Thymus (tissue), 14 donors: ENCODE measurements at places on chromosomes 7 and 10.

DNA sequence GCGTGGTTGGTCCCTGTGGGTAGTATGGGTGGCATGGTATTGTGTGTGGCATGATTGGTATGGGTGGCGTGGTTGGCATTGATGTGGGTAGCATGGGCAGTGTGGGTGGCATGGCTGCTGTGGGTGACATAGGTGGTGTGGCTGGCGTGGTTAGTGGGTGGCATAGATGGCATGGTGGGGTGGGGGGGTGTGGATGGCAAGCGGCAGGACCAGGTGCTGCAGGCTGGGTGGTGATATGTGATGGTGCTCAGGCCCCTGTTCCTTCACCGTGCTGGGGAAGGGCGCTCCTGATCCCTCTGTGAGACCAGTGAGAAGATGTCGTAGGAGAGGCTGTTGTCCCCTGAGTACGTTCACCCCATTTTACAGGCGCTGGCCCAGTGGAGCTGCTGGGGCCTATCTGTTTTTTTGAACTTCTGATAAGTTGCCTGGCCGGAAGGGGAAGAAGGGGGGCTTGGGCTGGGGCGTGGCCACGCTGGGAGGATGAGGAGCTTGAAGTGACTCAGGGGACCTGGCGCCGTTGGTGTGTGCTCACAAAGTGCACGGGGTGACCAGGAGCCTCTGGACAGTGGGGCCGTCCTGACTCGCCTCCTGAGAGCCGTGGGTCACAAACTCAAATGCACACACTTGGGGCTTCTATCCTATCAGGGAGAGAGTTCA lies 17.5 kb downstream of the INPP5A start:
- DNase-seq, result peak; percentile 67

- DNase-seq, result no peak
These were observed 270.8 kb downstream of the GATA3 start for GRCh38 chr10:8325024-8325980.

- DNase-seq, result no peak
These were observed 38.4 kb downstream of the UNCX start for GRCh38 chr7:1271046-1271445.

DNA sequence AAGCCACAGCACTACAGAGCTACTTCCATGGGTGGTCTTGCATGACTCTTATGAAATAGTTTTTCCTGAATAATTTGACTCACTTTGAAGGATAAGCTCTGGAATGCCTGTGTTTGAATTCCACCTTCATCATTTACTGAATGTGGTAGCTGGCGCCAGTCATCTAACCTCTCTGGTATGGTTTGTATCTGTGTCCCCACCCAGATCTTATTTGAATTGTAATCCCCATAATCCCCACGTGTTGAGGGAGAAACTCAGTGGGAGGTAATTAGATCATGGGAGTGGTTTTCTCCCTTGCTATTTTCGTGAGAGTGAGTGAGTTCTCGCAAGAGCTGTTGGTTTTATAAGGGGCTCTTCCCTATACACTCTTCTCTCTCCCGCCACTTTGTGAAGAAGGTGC lies 11.2 kb upstream of the SLC13A1 start:
- no peak for DNase-seq

- DNase-seq, result no peak
These were observed 6.9 kb downstream of the FAM241B start for GRCh38 chr10:69636626-69637605.

GRCh38 chr7:12909483-12909882 lies 222.1 kb downstream of the ARL4A start:
- no peak for DNase-seq

DNA sequence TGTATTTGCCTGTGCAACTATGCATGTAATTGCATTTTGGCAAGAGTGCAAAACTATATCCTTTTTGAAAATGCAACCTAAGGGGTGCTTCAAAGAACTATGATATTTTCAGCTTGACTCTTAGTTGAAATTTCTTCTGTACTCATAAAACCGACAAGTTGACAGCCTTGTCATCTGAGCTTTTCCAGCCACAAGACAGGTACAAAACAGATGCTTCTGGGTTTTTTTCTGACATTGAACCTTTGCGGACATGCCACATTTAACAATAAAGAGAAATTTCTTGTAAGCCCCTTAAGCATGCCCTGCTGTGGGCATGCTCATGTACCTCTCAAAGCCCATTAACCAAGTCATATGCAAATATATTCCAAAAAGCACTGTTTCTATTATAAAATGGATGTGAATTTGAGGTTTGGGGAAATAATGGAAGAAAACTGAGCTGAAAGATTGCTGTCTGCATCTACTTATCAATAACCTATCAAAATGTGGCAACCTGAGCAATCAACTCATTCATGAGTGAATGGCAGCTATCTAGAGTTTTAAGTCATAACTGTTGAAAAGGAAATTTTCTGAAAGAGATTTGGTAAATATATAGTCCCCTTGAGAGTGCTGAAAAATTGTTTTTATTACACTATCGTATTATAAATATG lies 1117.0 kb upstream of the LRRTM3 start:
- DNase-seq, result no peak

DNA sequence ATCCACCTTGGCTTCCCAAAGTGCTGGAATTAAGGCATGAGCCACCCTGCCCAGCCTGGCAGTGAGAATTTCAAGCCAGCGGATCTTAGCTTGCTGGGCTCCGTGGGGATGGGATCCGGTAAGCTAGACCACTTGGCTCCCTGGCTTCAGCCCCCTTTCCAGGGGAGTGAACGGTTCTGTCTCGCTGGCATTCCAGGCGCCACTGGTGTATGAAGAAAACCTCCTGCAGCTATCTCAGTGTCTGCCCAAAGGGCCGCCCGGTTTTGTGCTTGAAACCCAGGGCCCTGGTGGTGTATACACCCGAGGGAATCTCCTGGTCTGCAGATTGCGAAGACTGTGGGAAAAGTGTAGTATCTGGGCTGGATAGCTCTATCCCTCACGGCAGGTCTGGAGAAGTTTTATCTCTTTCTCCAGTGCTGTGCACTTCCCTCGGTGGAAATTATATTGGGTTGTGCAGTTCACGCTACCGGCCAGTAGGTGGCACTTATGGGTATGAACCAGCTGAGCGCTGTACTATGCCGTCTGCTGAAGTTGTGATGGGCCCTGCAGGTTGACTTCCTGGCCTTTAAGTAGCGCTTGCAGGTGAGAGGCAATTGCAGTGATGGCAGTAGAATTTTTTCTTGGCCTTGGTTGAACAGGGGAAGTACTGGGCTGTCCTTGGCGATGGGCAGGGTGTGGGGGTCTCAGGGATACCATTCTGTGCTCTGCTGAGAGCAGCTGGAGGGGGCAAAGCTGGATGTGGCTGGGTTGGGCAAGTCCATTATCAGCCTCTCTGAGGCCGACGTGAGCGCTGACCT lies 138.0 kb upstream of the MTPN start:
- peak; percentile 57 for DNase-seq

DNA sequence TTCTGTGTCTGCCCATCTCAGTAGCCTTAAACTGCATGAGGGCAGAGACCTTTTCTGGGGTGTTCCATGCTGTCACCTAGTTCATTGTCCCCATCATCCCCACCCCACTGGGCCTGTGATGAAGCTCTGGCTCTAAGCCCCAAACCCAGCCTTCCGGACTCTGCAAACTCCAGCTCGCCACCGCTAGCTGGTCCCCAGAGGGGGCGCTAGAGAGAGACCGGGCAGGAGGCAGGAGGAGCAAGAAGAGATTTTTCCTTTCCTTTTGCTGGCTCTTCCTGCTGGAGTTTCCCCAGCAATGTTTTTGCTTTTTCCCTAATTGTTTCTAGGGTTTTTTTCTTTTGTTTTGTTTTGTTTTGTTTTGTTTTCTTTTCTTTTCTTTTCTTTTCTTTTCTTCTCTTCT lies 234.4 kb downstream of the TEX36 start:
- peak; percentile 2 for DNase-seq

DNA sequence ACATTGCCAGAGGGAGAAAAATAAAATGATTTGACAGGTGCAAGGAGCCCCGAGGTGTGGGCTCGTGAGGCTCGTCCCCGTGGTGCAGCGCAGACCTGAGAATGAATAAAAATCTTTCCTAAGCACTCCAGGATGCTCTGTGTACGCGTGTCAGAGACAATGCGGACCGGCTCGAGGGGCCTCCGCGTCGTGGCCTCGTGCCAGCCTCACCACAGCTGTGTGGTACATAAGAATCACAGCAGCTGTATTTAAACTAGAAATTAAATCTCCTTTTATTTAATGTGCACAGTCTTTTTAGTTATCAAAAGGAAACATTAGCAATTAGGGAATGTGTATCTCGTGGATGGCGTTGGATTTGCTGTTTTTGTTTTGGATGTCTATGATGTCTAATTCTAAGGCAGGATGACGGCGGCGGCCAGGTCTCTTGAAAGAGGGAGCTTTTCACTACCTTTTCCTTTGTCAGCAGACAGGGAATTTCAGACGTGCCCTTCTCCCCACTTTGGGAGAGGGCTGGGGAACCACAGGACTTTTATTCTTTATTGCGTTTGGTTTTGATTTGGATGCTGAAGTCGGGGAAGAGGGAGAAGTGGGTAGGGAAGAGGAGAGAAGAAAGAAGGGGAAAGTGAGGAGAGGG lies 365.3 kb upstream of the SHH start:
- no peak for DNase-seq

GRCh38 chr7:137026176-137026500 lies 157.7 kb downstream of the CHRM2 start:
- DNase-seq, result no peak

DNA sequence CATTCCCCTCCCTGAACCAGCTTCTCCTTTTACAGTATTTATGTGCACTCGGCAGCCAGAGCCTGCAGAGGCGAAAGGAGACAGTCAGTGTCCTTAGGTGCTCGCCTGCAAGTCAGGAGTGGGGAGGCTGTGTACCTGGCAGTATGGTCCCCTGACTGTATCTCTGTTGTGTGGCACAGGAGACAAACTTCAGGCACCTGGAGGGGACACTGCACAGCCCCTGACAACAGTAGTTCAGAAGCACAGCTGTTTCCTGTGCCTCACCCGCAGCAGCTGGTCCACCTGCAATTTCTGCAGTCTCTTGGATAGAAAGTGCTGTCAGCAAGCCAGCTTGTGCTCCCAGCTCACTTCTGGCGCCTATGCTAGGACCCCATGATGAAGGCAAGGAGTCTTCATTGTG lies 73.4 kb upstream of the LAMB4 start:
- DNase-seq, result peak; percentile 81

DNA sequence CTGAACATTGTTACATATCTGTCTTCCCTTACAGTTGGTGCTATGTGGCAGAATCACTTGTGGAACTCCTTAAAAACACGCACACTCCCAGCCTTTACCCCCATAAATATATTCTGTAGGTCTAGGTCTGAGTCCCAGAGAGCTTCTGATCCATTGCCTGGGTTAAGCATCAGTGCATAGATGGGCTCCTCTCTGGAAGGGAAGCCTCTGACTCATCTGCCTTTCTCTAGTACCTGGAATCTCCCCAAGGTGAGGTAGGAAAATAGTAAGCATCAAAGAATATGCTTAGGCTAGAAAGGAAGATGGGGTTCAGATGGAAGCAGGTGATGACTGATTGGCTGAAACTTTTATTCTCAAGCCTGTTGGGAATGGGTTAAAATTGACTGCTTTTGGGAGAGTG lies 26.1 kb downstream of the PROSER2 start:
- DNase-seq, result no peak

DNA sequence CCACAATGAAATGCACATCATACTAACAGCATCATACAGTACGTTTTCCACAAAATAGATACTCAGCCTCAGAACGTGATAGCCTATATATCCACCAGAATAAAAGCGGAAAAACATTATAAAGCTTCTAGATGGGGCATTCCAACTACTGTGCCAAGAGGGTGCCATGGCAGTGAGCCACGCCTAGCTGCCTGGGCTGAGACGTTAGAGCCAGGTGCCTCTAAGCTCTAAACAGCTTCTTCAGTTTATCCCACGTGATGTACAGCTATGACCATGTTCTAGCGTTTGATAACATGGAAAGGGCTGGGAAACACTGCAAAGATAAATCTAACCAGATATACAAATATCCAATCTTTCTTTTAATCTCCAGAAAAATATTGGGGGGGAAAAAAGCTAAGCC lies 17.8 kb downstream of the USP6NL start:
- no peak for DNase-seq

GRCh38 chr7:114670676-114671075 lies 251.2 kb upstream of the MDFIC start:
- no peak for DNase-seq

GRCh38 chr7:36309301-36309700 lies 80.4 kb upstream of the ANLN start:
- no peak for DNase-seq

DNA sequence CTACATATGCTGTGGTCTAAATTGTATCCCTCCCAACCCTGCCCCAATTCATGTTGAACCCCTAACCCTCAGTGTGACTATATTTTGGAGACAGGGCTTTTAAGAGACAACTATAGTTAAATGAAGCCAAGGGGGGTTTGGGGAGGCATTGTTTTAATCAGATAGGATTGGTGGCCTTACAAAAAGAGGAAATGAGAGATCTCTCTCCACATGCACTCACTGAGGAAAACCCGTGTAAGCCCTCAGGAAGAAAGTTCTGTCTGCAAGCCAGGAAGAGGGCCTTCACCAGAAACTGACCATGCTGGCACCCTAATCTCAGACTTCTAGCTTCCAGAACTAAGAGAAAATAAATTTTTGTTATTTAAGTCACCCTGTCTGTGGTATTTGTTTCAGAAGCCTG lies 276.7 kb downstream of the KIF20B start:
- DNase-seq, result no peak

DNA sequence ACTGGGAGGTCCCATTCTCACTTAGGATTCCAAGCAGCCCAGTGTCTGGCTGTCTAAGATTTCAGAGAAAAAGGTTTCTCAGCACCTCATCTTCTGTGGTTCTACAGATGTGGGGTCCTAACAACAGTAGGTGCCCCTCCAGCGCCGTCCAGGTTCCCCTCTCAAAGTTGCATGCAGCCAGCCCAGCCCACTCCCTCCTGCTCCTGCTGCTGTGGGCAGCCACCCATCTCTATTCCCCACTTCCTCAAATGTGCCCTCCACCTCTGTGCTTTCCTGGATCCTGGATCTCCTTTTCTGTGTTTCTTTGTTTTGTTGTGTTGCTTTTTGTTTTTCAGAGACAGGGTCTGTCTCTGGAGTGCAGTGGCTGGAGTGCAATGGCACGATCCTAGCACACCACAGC lies 13.3 kb upstream of the SLC18A3 start:
- DNase-seq, result no peak

DNA sequence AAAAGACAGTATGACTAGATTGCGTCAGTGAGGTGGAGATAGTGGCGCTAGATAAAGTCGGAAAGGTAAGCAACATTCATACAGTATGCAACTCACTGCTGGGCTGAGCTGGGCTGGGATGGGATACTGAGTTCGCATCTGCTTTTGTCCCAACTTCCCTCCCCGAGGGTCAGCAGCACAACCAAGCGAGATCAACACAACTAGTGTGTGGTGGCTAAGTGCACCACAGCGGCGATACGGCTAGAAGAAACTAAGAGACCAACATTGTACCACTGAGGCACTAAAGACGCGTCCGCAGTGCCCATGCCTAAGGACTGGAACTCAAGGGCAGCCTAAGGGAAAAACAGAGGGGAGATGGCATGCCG lies 467 bp downstream of the EXOSC1 start:
- no peak for DNase-seq
